ENCODE measurements at places on chromosomes 5 and 9. TPM values are rescaled to one million over a fixed set of nuclear protein-coding genes. Genes with fewer than 3 reads are reported as not detected.
A peak's percentile ranks its signal among the peaks of the same experiment; 100 is the strongest.

The GLDC gene
- total RNA-seq: 0.32 TPM

DNA sequence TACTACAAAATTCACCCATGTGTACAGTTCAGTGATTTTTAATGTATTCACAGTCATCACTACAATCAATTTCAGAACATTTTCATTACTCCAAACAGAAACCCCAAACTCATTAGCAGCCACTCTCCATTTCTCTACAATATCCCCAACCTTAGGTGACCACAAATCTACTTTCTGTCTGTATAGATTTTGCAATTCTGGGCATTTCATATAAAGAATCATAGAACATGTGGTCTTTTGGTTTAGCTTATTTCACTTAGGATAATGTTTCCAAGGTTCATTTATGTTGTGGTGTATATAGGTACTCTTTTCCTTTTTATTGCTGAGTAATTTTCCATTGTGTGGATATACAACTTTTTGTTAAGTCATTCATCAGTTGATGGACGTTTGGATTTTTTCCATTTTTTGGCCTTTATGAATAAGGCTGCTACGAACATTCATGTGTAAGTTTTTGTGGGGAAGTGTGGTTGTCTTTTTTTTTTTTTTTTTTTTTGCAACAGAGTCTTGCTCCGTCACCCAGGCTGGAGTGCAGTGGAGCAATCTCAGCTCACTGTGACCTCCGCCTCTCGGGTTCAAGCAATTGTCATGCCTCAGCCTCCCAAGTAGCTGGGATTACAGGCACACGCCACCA is 54.5 kb downstream of the DOCK8 start:
- H3K4me3 ChIP-seq: no peak overlapping the region
- DNase-seq: no peak
- peaks cover 34% of the 10 kb centered on the region for H3K27me3 ChIP-seq
- no peaks in the 10 kb centered on the region for H3K4me1 ChIP-seq

- H3K27me3 ChIP-seq: no peaks in the 10 kb centered on the region
- DNase-seq: no peak
- H3K36me3 ChIP-seq: no peaks in the 10 kb centered on the region
- H3K27ac ChIP-seq: no peak overlapping the region
- no peaks in the 10 kb centered on the region for H3K4me1 ChIP-seq
- H3K4me3 ChIP-seq: no peak overlapping the region
Observed at GRCh38 chr5:42148813-42149212, 223.7 kb downstream of the FBXO4 start.

- peaks cover 81% of the 10 kb centered on the region for H3K4me1 ChIP-seq
- H3K27ac ChIP-seq: peak overlapping the region; percentile 67
- DNase-seq: peak; percentile 75
- no peaks in the 10 kb centered on the region for H3K27me3 ChIP-seq
- H3K4me3 ChIP-seq: peak overlapping the region; percentile 20
Observed at GRCh38 chr5:14174230-14174636, 31.1 kb downstream of the TRIO start.
